ENCODE measurements at places on chromosomes 5 and 9.
A peak's percentile ranks its signal among the peaks of the same experiment; 100 is the strongest.

DNA sequence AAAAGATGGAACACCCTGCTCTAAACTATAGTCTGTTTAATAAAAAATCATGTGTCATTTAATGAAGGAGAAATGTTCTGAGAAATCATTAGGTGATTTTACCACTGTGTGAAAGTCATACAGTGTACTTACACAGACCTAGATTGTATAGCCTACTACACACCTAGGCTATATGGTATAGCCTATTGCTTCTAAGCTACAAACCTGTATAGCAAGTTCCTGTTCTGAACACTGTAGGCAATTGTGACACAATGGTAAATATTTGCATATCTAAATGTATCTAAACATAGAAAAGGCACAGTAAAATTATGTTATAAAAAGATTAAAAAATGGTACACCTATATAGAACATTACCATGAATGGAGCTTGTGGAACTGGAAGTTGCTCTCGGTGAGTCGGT, 40.6 kb downstream of the EFNA5 start:
- DNase-seq: no peak

DNA sequence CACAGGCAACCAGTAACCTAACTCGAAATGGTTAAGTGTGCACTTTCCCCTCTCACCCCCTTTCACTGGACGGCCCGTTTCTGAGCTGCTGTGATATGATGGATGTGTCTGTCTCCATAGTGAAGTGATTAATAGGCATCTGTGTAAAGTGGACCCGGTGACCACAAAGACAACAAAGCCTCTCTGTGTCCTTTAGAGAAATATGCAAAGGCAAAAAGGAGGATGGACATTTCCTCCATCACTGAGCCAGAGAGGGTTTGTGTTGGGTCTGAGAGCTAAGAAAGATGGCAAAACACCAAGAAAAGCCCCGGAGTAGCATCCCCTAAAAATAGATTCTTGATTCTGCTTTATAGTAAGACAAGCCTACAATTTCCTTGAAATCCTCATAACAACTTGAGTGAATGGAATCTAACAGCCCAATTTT, 120.6 kb downstream of the SEMA6A start:
- no peak for DNase-seq

DNA sequence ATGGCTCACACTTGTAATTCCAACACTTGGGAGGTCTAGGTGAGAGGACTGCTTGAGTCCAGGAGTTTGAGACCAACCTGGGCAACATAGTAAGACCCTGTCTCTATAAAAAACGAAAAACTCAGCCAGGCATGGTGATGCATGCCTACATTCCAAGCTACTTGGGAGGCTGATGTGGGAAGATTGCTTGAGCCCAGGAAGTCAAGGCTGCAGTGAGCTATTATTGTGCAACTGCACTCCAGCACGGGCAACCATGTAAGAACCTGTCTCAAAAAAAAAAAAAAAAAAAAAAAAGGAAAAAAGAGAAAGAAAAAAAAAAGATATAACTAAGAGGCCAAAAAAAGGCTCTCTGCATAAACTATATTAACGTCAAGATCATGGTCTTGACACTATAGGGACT, 27.3 kb downstream of the GIN1 start:
- no peak for DNase-seq

DNA sequence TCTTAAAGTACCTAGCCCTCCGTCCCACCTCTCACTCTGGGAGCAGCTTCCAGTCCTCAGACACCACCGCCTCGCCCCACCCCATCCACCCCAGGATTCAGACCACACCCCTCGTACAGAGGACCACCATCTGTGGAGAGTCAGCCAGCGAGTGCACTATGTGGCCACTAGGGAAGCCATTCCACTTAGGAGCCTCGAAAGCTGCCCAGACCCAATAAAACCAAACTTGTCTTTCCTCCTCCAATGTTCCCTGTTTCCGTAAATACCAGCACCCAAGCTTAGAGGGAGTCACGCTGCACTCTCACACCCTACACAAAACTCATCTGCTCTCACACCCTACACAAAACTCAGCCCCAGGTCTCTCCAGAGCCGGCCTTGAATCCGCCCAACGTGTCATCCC, 1.9 kb downstream of the GCNT4 start:
- peak; percentile 61 for DNase-seq

DNA sequence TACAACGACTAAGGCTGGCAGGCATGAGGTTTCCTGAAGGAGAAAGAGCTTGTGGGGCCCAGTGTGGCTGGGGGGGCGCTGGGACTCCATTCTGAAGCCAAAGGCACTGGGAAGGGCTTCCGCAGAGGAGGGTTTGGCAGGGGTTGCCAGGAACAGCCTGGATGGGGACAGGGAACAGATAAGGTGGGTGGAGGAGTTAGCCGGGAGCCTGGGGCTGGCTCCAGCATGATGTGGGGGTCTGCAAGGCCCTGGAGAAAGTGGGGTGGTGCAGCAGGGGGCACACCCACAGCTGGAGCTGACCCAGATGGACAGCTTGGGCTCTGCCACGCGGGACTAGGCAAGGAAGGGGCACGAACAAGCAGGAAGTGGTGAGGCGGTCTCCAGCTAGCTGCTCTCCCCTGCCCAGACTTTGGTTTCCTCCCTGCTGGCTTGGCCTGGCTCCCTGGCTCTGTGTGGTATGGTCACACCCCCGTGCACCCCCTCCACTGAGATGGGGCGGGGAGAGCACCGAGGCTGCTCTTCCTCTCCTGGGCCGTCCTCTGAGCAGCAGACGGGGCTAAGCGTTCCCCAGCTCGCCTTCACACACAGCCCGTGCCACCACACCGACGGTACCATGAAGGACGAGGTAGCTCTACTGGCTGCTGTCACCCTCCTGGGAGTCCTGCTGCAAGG, at the start of gene LTC4S:
LTC4S (plus strand) TSS at position 519 of the 672 bp plus-strand sequence; CDS start at position 614, 95 bp downstream.
- peak; percentile 81 for DNase-seq

DNA sequence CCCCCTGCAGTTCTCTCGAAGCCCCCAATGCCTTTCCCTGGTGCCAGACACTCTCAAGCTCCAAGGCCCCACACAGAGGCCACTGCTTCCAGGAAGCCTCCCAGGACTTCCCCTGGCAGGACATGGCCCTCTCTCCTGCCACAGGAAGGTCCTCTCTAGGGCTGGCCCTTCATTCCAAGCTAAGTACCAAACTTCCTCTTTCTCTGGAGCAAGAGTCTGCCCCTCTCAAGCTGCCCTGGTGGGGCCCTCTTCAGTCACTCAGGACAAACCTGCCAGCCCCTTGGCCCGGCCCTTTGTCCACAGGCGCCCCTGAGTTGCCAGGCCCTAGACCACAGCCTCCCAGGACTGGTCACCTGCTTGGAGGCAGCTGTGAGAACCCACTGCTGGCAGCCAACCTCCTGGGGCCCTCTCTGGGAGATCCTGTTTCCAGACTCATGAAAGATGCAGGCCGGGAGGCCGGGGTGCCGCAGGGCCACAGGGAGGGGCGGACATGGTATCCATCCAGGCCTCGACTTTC, 6.6 kb downstream of the NINJ1 start:
- DNase-seq: peak; percentile 24

DNA sequence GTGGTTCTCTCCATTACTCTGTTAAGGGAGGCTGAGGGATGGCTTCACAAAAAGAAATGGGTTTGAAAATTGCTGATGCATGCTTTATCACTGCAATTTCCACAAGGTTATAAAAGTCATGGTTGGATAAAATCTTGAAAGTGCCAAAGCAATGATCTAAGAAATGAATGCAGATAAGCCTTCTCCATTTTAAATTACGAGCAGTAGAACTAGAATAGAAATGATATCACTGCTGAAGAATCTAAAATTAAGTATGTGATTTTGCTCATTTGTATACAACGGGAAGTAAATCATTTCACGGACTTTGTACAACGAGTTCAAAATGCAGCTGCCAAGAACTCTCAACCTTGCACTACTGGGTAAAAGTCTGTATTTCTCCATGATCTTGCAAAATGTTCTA, 299.0 kb downstream of the PRELID2 start:
- peak; percentile 38 for DNase-seq
